ENCODE measurements at places on chromosomes 12 and 14. TPM values are rescaled to one million over a fixed set of nuclear protein-coding genes. Genes with fewer than 3 reads are reported as not detected.

HNRNPA1 gene
- 2,414 TPM for total RNA-seq

PDZRN4 gene
- 4.3 TPM for total RNA-seq

FOXG1 gene
- 0.11 TPM for total RNA-seq

C12orf76 gene
- total RNA-seq = 19.0 TPM

MYL2 gene
- not detected for total RNA-seq

BEGAIN gene
- 0.59 TPM for total RNA-seq

PPP1R1A gene
- total RNA-seq = 12.5 TPM

GNB3 gene
- 3.6 TPM for total RNA-seq

HVCN1 gene
- total RNA-seq = 8.8 TPM

BATF gene
- total RNA-seq = not detected
